ENCODE measurements at places on chromosomes 12 and 14.
A peak's percentile ranks its signal among the peaks of the same experiment; 100 is the strongest.

GRCh38 chr14:32913725-32914124 is 25.0 kb upstream of the NPAS3 start:
- no peak for DNase-seq

GRCh38 chr14:20970983-20971704 is 15.9 kb downstream of the RNASE2 start:
- peak; percentile 72 for DNase-seq

DNA sequence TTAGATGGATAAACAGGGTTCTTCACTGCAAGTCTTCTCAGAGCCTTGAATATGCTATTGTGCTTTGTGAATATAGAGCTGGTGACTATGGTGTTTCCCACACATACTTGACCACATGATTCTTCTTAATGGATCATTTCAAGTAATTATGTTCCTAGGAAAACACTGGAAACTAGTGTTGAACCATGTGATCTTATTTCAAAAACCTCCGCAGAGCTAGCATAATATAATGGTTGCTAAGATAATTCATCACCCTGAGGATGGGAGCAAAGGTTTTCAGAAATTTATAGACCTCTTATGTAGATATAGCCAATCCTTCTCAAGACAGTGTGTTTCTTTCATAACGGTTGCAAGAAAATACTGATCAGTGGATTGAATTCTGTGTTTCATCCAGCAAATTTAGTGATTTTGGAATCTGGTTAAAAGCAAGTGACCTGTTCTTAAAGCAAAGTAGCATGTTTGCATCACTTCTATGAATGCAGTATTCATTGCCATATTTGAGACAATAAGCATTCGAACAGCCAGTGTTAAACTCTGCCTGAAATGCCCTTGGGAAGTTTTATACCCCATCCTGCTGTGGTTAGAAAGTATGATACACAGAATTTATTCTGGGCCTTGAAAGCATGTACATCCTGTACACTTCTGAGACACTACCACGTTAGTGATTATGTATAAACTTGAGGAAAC is 341.0 kb upstream of the E2F7 start:
- no peak for DNase-seq

- no peak for DNase-seq
Observed at GRCh38 chr14:21414137-21414631, 30.4 kb upstream of the SUPT16H start.

DNA sequence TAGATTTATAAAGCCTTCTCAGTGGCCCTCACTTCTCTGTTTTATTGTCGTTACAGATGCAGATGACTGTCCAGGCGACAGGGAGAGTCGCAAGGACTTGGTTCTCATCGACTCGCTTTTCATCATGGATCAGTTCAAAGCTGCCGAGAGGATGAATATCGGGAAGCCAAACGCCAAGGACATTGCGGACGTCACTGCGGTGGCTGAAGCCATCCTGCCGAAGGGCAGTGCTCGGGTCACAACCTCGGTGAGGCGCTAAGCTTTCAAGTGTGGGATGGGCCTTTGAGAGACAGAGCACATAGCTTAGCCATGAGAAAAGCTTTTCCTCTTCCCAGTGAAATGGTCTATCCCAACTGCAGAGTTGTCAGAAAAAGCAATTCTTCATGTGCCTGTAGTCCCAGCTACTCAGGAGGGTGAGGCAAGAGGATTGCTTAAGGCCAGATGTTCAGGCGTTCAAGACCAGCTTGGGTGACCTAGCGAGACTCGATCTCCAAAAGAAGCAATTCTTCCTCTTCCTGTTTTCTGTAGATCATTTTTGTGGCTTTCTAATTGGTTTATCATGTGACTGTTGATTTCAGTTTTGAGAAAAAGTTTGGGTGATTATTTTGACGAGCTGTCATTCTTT is 56.4 kb downstream of the EP400 start:
- DNase-seq: no peak

DNA sequence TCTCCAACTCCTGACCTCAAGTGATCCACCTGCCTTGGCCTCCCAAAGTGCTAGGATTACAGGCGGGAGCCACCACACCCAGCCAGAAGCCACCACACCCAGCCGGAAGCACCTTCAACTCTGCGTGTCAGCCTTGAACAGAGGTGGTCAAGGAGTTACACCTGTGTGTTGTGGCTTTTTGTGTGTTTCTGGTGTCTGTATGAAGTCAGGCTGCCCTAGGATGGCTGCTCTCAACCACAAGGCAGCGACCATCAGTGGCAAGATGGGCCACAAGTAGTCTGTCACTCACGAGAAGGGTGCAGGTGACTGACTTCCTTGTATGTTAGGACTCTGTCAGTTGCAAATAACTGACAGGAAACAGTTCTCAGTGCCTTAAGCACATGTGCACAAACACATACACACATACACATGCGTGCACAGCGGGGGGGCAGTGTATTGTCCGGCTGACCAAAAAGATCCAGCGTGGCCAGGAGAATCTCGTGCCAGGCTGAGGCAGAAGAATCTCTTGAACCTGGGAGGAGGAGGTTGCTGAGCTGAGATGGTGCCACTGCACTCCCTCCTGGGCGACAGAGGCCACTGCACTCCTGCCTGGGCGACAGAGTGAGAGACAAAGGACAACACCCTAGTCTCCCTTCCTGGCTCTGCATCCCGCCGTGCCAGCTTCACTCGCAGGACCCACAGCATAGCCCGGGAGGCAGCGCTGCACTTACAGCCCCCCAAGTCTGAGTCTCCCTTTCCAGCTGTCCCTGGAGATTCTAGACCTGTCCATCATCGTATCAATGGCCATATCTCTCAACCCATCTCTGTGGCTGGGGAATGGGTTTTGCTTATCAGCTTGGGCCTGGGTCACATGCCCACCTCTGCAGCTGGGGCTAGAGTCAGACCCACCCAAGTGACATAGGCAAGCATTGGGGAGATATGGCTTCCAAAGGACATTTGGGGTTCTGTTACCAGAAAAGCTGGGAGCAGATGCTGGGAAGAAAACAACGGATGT is 13.7 kb downstream of the P2RX4 start:
- no peak for DNase-seq

GRCh38 chr12:99983456-99984258 is 1.1 kb downstream of the ANKS1B start:
- no peak for DNase-seq

DNA sequence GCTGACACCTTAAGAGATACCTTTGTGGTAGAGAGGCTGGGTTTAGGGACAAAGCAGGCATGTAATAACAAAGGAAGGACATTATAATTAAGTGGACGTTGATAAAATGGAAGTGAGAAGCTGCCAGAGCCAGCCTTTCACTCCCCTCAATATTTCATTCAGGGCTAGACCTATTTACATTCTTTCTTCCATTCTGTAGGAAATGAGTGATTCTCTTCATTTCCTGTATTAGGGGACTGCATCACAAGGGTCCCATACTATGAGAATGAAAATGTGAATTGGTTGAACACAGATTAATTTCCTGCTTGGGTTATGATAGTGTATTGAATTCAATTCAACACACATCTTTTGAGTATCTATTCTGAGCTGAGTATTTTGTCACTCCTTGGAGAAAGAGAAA is 143.0 kb downstream of the OTOGL start:
- no peak for DNase-seq

GRCh38 chr12:114218136-114218535 is 187.8 kb downstream of the TBX5 start:
- no peak for DNase-seq

DNA sequence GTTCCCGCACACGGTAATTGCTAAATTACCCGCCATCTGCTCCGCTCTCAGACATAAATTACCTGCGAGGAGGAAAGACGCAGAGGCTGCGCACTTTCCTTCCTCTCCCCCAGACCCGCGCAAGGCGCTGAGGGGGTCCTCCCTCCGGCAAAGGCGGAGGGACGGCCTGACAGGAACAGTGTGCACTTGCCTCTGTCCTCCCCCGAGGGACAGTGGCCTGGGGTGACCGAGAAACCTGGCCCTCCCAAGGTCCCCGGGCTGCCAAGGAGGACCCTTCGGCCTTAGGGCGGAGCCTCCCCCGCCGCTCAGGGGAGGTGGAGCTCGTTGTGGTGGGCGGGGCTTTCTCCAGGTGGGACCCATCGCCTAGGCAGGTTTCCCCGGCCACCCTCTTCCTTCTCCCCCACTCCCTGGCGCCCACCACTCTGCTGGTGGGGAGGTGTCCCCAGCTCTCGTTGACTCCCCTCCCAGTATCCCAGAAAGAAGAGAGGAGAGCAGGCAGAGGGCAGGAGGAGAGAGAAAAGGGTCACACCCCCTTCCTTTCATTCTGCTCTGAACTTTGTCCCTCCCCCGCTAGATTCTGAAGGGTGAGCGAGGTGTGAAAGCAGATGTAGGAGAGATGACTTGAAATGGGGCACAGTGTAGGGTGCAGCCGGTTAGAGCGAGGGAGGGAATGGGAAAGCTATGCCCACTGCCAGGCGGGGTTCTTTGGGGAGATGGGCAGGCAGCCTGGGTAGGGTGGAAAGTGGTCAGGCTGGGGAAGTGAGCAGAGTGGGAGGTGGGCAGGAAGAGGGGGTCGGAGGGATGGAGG is 11.4 kb upstream of the CALCOCO1 start:
- no peak for DNase-seq

DNA sequence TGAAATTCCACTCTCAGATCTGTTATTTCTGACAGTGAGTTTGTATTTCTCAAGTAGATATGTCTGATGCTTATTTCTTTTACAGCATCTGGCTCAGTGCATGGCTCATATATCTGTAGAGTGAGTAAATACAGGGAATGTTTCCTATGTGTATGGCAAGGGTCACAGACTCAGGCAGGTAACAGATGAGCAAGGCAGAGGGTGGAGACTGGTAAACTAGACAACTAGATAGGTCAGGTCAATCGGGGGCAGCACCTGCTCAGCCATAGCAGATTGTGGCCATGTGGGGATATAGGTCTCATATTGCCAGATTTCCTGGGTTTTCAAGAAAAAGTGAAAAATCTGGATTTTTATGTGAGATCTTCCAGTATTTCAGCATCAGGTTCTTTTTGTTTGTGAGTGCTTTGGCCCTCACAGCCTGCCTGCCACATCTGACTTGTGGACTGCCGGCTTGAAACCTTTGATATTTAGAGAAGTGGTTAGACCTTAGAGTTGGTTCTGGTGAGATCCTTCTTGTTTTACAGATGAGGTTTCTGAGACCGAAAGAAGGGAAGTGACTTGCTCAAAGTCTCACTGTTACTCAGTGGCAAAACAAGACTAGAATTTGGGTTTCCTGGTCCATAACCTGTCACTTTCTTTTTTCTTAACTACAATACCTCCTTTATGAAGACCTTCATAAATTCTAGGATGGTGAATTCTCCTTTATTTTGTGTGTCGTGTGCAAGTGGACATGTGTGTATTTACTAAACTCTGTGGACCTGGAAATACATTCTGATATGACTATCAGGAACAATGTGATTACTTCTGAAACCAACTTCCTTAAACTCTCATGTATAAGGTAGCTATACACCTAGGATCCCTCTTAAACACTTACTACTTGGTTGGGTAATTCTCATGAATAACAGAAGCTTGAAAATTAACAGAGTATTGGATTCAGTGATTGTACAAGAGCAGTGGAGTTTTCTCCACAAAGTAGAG is 34.4 kb downstream of the PROX2 start:
- DNase-seq: no peak

GRCh38 chr12:120485961-120486881 is 9.7 kb upstream of the DYNLL1 start:
- DNase-seq: no peak

DNA sequence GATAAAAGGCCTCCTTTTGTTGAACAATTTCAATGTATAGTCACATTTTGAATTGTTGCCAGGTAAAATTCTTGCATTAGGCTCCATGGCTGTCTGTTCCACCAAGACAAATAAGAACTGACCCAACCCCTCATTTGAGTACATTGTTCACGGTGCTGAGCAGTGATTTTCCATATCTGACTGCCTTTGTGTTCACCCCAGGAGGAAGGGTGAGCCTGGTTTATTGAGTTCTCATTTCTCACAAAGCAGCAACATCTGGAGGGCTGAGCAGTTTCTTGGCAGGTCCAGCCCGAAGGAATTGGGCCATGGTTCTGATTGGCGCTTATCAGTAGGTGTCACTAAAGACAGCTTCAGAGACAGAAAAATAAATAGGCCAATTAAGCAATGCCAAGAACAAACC is 149.1 kb downstream of the BMP4 start:
- peak; percentile 3 for DNase-seq

GRCh38 chr12:48183091-48183875 is at the start of gene CCDC184:
TSS of gene CCDC184 (plus strand) at chr12:48183644. CDS start at chr12:48184123, 479 bp downstream.
- DNase-seq: peak; percentile 29

GRCh38 chr14:46989566-46989965 is 338.0 kb upstream of the RPL10L start:
- no peak for DNase-seq

GRCh38 chr12:32047357-32048212 is 59.1 kb upstream of the BICD1 start:
- no peak for DNase-seq

DNA sequence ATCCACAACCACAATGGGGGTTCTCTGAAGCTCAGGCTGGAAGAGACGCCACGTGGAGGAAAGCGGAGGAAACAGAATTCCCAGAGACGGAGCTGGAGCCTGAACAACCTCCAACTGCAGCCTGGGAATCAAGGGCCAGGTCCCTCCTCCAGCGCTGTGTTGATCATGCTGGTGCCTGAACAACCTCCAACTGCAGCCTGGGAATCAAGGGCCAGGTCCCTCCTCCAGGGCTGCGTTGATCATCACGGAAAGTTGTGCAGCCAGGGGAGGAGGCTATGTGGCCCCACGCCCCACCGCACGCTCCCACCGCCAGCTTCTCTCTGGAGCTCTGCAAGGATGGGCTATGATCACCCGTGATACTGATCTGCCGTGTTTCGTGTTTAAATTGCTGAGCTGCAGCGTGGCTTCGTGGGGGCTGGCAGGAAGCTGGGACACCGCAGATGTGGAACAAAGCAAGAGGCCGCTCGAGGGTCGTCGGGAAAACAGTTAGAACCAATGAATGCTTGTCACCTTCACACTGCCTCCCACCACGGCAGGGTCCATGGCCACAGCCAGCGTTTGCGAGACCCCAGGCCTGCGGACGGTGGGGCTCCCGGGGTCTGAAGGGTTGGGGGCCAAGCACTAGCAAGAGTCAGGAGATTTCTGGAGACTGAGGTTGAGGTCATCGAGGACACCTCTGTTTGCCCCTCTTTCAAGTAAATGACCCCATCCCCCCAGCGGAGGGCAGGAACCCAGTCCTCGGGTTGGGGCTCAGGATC is 51.8 kb upstream of the FBRSL1 start:
- no peak for DNase-seq

GRCh38 chr12:52390739-52391617 is 5.5 kb upstream of the KRT84 start:
- DNase-seq: no peak

All from NCI-H446 treated with DMSO at 0.1 percent for 48 hours (cell line).